Fibroblast of villous mesenchyme (primary cell): ENCODE measurements at places on chromosomes 3 and 15. TPM values are rescaled to one million over a fixed set of nuclear protein-coding genes. Genes with fewer than 3 reads are reported as not detected.
A peak's percentile ranks its signal among the peaks of the same experiment; 100 is the strongest.

DNA sequence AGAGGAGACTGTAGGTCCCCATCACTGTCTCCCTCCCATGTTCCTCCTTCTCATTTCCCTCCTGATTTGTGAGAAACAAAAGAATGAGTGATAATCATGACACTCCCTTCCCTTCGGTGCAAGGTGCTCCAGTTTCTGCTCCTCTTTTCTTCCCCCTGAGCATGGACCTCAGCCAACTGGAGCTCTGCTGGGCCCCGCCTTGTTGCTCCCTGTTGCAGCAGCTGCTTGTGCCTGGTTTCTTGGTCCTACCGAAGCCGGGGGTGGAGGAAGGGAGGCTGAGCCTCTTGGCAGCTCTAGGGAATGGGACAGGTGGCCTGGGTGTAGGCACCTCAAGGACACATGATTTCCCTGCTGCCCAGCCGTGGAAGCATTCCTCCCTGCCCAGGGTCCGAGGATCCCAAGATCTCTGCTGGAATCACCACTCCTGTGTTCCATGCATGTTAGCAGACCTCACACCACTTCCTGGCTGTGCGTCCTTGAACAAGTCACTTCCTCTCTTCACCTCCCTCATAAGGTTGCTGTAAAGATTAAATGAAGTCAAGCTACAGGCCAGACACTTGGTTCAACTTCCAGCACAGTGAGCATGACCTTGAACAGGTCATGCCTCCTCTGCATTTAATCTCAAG is 131.6 kb upstream of the ABHD17C start:
- DNase-seq, result no peak

DNA sequence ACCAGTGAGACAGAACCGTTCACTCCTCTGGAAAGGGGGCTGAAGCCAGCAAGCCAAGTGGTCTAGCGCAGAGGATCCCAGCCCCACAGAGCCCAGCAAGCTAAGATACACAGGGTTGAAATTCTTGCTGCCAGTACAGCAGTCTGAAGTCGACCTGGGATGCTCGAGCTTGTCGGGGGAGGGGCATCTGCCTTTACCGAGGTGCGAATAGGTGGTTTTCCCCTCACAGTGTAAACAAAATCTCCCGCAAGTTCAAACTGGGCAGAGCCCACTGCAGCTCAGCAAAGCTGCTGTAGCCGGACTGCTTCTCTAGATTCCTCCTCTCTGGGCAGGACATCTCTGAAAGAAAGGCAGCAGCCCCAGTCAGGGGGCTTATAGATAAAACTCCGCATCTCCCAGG is 11.4 kb downstream of the CEP97 start:
- no peak for DNase-seq

DNA sequence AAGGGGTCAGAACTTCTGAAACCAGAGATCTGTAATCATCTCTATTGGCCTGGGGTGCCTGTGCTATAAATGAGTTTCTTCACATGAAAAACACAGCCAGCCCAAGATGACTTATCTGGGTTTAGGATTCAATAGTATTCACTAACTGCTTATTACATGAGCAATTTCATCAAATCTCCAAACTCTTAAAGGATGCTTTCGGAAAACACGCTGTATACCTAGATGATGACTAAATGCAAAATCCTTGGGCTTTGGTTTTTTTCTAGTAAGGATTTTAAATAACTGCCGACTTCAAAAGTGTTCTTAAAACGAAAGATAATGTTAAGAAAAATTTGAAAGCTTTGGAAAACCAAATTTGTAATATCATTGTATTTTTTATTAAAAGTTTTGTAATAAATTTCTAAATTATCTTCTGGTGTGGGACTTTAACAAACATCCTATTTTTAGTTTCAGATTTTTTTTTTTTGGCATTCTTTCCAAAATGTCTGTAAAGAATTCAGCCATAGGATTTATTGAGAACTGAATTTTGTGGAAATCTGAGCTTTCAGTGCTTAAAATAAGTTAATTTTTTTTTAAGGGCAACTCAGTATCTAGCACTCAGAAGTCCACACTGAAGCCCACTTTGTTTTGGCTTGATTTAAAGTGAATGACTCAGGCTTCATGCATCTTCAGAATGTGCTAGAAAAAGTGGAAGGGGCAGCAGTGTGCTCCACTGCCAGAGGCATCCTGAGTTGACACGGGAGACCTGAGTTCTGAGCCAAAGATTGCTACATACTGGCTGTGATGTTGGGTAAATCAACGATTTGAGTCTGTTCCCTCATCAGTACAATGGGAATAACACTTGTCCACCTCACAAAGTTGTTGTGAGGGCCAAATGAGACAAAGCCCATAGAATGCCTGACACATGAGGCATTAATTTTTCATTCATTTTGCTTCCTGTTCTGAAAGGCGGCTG is 18.7 kb downstream of the TMEM43 start:
- peak; percentile 93 for DNase-seq

GRCh38 chr3:120561251-120562045 is 34.7 kb upstream of the NDUFB4 start:
- peak; percentile 79 for DNase-seq

The ZNF80 gene
- total RNA-seq, result under 0.01 TPM in 1 of 2 replicates, not detected in the other

DNA sequence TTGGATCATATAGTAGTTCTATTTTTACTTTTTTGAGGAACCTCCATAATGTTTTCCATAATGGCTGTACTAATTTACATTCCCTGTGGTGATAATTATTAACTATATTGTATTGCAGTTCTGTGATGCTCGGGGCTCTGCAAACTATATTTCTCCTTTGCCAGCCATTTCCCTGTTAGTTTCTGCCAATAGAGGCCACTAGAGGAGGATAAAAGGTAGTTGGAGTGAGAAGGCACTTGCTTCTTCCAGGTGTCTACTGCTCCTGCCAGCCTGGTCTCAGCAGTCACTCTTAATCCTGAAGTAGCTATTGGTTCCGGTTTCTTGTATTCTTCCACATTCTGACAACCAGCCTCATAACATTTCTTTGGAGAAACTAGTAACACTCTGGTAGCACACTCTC is 233.9 kb upstream of the GBE1 start:
- no peak for DNase-seq

The ACKR4 gene
- total RNA-seq, result 2.9 and 9.5 TPM in 2 replicates

The ATP10A gene
- total RNA-seq, result 1.3 and 4.2 TPM in 2 replicates

DNA sequence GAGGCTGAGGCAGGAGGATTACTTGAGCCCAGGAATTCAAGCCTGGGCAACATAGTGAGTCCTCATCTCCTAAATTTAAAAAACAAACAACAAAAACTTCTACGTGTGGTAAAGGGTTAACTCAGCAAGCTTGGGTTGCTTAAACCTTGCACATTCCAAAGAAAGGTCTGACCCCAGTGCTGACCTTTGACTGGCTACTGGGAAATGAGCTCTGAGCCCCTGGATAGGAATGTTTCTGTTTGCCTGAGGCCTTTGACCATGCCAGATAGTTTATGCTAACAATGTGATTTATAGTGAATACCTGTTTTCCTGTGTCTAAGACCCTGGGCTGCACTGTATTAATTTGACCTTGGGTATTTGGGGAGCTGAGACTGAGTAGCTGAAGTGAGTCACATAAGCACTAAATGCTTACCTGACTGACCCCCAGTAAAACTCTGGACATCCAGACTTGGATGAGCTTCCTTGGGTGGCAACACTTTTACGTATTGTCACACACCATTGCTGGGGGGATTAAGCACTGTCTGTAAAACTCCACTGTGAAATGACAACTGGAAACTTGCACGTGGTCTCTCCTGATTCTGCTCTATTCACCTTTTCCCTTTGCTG is 20.7 kb downstream of the TCAIM start:
- peak; percentile 56 for DNase-seq

The ANKUB1 gene
- total RNA-seq, result not detected in 2 replicates

GRCh38 chr3:13556917-13557316 is 8.0 kb downstream of the FBLN2 start:
- DNase-seq, result no peak

The NR2E3 gene
- 0.86 and 0.97 TPM in 2 replicates for total RNA-seq

- no peak for DNase-seq
Observed at GRCh38 chr3:33057320-33058298, 39.3 kb downstream of the GLB1 start.

- peak; percentile 2 for DNase-seq
Observed at GRCh38 chr3:33975463-33975862, 177.0 kb downstream of the PDCD6IP start.

- no peak for DNase-seq
Observed at GRCh38 chr3:59429198-59429597, 379.4 kb upstream of the CFAP20DC start.

DNA sequence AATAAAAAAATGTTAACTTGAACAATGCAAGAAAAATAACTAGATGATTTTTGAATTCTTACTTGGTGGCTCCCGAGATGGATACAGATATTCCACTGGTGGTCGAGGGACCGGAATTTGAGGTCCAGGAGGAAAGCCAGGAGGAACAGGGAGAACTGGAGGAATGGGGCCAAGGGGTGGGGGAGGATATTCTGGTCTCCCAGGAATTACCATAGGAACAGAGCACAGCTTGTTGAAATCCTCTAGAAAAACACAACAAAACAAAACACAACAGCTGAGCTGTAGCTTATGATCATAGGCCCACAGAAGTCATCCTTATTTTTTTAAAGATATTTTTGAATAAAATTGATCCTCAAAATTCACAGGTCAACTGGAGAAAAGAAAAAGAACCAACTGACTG is 129.4 kb downstream of the FBN1 start:
- DNase-seq, result no peak

DNA sequence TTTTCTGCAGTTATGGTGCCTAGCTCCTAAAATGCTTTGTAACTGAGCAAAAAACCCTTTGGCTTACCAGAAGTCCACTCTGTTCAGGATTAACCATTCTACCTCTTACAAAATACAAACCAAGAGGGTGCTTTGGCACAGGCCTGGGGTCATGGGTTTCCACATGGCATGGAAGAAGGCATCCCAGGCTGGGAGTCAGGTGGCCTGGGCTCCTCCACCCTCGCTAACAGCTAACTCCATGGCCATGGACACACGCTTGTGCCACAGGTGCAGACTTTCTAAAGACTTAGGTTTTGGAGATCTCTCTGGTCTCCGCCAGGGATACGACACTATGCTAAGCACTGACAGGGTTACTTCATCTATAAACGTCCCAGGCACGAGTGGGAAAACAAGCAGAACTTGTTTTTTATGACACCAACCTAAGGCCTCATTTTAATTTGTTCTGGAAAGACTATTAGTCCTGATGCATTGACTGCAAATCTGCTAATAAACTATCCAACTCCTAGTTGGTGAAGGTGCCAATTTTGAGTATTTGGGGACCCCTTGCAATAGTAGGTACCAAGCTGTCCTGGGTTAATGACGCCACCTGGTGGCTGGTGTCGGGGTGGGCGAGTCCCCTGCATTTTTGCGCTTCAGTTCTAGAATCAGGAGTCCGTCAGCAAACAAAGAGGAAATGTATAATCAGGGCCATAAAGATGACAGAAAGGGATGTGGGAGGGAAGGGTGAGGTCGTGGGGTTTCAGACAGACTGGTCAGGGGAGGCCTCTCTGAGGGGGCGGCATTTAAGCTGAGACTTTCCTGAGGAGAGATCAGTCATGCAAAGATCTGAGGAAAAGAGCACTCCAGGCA is 10.3 kb upstream of the ALDH1A3 start:
- DNase-seq, result no peak

The B3GNT5 gene
- total RNA-seq, result 3.2 and 6.0 TPM in 2 replicates

DNA sequence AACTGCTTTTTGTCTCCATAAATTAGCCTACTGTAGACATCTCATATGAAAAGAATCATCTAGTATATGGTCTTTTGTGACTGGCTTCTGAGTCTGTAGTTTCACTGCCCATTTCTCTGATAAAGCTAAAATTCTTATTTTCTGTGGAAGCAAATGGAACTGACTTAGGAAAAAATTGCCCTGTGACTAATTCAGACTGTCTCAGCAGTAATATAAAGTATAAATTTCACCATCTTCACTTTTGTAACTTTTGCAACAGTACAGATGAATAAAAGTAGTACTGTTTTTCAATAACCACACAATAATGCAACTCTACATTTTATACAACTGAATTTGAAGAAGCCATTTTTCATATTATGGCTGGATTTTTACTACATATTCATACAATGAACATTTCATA is 104.1 kb downstream of the TBC1D5 start:
- DNase-seq, result peak; percentile 28

- DNase-seq, result no peak
Observed at GRCh38 chr3:9686050-9686550, 17.5 kb upstream of the CPNE9 start.

DNA sequence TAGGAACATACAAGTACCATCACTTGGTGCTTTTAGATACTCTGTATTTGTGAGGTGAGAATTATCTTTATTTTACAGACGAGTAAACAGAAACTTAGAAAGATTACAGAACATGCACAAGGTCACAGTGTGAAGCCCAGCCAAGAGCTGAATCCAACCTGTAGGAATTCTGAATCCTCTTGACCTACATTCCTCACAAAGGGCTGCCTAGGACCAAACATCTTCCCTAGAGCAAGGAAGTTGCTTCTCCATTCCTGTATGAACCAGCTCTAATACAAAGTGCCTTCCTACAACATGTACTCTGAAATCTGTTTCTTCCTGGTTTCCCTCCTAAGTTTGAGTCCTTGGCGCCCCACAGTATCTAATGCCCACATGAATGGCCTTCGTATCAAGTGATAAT is 2.9 kb downstream of the HDGFL3 start:
- no peak for DNase-seq

The CHRNA7 gene
- not detected in 2 replicates for total RNA-seq

DNA sequence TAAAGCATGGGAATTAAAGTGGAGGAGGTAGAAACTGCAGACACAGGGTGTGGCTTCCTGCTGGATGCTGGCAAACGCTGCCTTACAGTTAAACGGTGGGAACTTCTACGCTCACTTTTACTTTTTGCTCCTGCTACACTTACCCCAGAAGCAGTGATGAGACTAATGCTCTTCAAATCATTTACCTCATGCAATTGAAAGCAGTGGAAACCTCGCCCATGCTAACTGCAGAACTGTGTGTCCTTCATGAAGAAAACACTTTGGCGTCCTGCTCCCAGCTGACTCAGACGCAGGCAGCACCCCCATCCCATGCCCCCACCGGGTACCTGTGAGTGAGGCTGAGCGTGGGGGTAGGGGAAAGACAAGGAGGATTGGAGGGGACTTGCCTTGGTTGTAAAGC is 31.8 kb downstream of the UPK1B start:
- DNase-seq, result no peak

The TEX55 gene
- total RNA-seq, result not detected in 2 replicates

- no peak for DNase-seq
Observed at GRCh38 chr3:150333477-150333876, 74.6 kb upstream of the TSC22D2 start.

The EPM2AIP1 gene
- total RNA-seq, result 22.5 and 24.2 TPM in 2 replicates

DNA sequence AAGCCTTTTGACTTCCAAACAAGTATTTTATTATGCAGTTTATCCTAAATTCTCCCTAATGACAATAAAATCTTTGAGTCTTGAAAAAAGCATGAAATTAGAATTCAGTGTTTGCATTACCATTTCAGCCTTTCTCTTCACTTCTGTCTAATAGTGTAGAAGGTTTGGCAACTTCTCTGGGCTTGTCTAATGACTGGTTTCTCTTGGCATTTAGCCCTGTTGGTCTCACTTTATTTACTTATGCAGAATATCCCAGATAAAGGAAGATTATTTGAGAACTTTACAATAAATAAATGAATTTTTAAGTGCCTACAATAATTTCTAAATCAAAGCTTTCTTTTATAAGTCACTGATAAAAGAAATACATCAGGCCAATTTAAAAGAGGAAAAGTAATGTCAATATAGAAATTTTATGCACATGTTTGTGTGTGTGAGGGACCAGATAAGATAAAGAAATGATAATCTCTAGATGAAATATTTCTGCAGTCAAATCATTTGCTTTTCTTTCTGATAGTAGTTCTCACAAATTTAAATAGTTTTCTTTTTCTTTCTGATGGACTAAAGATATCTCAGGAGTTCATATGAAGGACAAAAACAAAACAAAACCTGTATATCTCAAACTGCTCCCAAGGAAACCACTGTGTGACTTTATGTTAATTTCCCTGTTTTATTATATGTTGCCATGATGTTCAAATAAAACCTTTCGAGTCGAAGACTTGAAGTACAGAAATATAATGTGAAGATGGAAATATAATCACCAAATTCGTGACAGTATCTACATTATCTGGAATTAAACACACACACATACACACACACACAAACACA is 533.1 kb upstream of the CBLB start:
- DNase-seq, result peak; percentile 40
